ENCODE measurements at places on chromosomes 5 and 9.

GRCh38 chr9:2764353-2764752 lies 47.0 kb downstream of the KCNV2 start:
- DNase-seq, result no peak

- DNase-seq, result no peak
These were observed 162.1 kb downstream of the TENT4A start for GRCh38 chr5:6875376-6875775.

DNA sequence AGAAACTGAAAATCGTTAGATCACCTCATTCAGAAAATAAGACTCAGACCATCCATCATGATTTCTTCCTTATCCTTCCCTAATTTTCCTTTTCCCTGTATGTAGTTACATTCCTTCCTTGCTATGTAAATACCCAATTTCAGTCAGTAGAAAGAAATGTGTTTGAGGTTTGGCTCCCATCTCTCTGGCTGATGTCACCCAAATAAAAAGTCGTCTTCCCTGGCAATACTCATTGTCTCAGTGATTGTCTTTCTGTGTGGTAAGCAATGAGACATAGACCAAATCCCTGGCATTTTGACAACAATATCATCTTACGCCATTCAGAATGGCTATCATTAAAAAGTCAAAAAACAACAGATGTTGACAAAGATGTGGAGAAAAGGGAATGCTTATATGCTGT lies 303.9 kb upstream of the EDIL3 start:
- DNase-seq, result no peak

- DNase-seq, result no peak
These were observed 159.3 kb downstream of the RGS3 start for GRCh38 chr9:113622600-113623400.

DNA sequence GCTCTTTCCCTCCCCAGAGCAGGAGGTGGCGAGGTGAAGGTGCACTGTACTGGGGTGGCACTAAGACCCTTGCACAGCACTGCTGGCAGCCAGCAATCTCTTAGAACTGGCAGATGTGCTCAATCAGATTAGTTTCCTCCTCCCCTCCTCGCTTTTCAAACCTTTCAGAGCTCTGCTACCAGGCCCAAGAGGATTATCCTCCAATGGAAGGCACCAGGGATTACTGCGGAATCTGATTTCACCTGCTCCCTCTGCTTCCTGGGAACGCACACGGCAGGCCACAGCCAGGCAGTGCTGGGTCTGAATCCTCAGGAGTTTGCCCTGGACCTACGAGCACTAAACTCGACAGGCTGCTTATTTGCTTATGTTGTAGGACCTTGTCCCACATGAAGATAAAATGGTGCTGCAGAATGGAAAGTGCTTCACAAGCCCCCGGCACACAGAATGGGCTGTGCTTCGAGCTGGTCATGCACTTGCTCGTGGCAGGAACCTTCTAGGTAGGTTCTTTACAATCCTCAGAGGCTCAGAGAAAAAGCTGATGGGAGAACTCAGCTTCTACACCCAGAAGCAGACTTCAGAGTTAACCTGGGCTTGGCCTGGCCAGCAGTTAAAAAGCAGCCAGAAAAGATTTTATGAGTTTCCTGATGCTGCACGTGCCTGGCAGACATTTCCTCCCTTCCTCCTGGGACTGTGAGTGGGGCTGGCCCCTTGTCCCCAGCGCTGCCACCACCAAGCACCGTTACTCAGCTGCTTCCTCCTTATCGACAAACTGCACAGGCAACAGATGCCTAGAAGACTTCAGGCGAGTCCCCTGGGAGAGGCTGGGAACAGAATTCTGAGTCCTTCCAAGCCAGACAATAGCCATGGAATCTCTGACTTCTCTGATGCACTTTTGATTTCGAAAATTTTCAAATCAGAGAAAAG lies 33.1 kb downstream of the FABP6 start:
- DNase-seq, result peak; percentile 87

GRCh38 chr9:28264368-28264767 lies 691.1 kb upstream of the C9orf72 start:
- no peak for DNase-seq

DNA sequence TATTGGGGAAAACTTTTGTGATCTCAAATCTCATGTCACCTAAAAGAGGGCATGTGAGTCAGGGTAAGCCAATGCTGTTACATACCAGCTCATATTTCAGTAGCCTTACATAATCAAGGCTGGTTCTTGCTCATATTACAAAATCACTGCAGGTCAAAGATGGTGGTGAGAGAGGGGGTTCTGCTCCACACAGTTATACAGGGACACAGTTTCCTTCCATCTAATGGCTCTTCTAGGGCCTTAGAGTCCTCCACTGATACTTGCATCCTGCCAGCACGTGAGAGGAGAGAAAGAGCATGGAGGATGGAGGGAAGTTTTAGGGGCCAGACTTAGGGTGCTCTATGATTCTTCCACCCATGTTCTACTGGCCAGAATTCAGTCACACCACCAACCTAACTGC lies 130.0 kb downstream of the LIFR start:
- no peak for DNase-seq

DNA sequence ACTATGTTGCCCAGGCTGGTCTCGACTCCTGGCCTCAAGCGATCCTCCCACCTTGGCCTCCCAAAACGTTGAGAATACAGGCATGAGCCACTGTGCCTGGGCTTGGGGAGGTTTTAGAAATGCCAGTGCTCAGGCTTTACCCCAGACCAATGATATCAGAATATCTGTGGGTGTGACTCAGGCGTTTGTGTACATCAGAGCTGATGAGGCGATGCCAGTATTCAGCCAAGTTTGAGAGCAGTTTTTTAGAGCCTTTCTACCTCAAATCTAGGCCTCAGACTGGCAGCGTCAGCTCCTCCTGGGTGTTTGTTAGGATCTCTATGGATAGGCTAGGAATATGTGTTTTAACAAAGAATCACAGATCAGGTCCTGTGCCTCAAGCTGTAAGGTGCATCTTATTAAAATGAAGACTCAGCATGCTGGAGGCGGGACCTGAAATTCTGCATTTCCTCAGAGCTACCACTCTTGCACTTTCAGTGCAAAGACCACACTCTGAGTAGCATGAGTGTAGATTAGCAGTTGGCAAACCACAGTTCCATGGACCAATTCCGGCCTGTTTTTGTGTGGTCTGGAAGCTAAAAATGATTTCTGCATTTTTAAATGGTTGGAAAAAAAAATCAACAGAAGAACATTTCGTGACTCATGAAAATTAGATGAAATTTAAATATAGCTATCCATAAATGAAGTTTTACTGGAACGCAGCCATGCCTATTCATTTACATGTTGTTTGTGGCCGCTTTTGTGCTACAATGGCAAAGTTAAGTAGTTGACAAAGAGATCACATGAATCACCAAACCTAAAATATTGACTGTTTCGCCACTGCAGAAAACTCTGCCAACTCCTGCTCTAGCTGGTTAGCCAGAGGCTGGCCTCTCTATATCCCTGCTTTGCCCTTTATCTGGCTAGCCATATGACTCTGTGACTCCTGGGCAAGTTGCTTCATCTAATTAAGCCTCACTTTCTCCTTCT lies 92.2 kb downstream of the KLF4 start:
- no peak for DNase-seq

- peak; percentile 72 for DNase-seq
These were observed 8.9 kb upstream of the FBXO38 start for GRCh38 chr5:148374690-148375360.

- DNase-seq, result no peak
These were observed 123.3 kb upstream of the RUSC2 start for GRCh38 chr9:35366627-35367026.

DNA sequence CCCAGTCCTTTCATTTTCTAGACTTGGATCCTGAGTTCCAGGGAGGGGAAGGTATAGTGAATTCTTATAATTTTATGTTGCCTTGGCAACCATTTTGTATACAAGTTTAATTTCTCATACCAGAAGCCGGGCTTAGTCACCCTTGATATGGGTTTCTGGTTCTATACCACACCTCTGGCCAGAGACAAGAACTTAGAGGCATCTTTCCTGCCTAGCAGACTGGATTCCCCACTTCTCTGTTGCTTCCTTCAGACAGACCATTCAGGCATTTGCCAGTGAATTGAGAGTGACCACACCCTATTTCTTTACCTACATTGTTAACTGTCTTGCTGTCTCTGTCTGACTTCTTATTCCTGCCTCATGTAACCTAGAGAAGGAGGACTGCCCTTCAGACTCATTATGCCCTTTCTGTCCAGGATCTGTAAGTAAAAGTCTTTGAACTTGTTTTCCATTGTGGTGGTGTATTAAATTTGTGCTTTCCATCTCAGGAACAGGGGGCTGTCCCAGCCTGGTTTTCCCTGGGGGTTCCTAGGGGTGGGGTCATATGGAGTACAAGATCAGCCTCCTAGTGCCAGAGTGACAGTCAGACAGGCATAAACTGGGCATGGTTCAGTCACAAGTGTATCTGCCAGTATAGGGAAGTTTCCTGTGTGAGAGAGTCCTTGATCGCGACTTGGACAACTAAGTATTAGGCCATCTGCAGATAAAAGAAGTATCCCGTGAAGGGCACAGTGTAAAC lies 27.4 kb downstream of the TNFSF8 start:
- no peak for DNase-seq

- DNase-seq, result peak; percentile 84
These were observed 58.6 kb downstream of the IL6ST start for GRCh38 chr5:55936100-55936693.

DNA sequence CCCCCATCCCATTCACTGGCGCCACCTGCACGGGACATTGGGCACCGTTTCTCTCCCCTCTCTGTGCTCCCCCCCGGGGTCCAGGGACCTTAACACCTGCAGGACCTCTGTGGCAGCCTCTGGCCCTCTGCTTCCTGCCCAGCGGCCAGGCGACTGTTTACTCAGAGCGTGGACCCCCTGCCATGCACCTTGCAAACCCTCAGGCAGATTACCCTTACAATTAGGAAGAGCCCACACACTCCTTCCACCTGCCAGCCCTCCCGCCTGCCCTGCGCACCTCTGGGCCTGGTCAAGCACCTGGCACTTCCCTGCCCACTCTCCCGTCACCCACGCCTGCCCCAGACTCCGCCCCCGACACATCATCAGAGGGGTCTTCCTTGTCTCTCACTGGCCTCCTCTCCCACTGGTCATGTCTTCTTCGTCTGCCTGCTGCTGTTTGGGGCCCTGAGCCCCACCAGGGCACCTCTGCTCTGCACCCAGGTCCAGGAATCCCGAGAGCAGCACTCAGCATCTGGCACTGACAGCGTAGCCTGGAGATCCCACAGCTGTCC lies 281.3 kb upstream of the IRX4 start:
- no peak for DNase-seq
